ENCODE measurements at places on chromosomes 5 and 9. TPM values are rescaled to one million over a fixed set of nuclear protein-coding genes. Genes with fewer than 3 reads are reported as not detected.

DCTN4 gene
- 43.3 TPM for total RNA-seq

PLAC8L1 gene
- not detected for total RNA-seq

PCDHB10 gene
- total RNA-seq: not detected

LMX1B gene
- not detected for total RNA-seq

ENHO gene
- total RNA-seq: not detected

PDCD1LG2 gene
- total RNA-seq: 1.0 TPM

GPR151 gene
- not detected for total RNA-seq

DEPDC1B gene
- total RNA-seq: 30.0 TPM

ADAMTS16 gene
- not detected for total RNA-seq

Data from activated naive CD8-positive, alpha-beta T cell treated with anti-CD3 and anti-CD28 coated beads, Interleukin-2, amount 10 ng/mL, durations not matched to agents 7 days and 5 days (primary cell).